Pericardium fibroblast (primary cell): ENCODE measurements at places on chromosomes 7 and 10. TPM values are rescaled to one million over a fixed set of nuclear protein-coding genes. Genes with fewer than 3 reads are reported as not detected.

Gene CNTNAP2
- 0.51 and 1.3 TPM in 2 replicates for total RNA-seq

Gene C1QL3
- not detected in 2 replicates for total RNA-seq

Gene ABCB1
- not detected in 2 replicates for total RNA-seq

Gene CDH23
- under 0.01 and 1.1 TPM in 2 replicates for total RNA-seq

Gene CARD11
- total RNA-seq = 0.26 and 0.70 TPM in 2 replicates

Gene CHST15
- total RNA-seq = 7.3 and 20.4 TPM in 2 replicates

Gene UCMA
- total RNA-seq = not detected in 2 replicates

Gene WDR91
- total RNA-seq = 6.0 and 8.4 TPM in 2 replicates

Gene SFTPA1
- not detected in 2 replicates for total RNA-seq

Gene GRM3
- total RNA-seq = not detected in 2 replicates
